ENCODE measurements at places on chromosomes 11 and 22. TPM values are rescaled to one million over a fixed set of nuclear protein-coding genes. Genes with fewer than 3 reads are reported as not detected.

The OR8G1 gene
- not detected for total RNA-seq

DNA sequence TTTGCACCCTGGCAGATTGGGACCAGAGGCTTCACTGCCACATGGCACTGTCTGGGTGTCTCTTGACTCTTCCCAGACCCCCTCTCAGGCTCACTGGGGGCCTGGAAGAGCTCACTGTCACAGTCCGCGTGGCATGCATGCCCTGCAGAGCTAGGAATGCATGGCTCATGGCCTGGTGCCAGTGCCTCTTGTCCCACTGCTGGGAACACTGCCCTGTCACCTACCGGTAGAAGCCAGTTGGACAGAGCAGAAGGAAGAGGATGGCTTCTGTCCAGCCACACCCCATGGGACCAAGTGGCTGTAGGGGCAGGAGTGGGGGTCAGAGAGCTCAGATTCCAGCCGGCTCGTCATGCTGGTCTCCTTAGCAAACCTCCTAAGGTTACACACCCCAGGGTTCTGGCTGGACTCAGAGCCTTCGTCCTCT lies 29.7 kb downstream of the MB start:
- peak; percentile 35 for DNase-seq

DNA sequence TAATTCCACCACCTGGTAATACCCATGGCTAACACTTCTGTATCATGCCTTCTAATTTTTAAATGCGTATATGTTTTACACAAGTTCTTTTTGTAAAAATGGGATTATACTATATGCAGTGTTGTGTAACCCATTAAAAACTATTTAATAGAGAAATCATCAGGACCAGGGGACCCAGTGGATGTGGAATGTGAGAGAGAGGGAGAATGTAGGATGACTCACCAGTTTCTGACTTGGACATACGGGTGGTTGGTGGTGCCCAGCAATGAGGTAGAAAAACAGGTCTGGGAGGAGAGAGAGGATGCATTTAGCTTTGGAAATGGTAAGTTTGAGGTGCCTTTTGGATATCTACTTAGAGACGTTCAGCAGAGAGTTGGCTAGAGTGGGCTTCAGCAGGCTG lies 112.0 kb upstream of the TBCEL start:
- DNase-seq: no peak

- no peak for DNase-seq
These were observed 32.8 kb upstream of the HMOX1 start for GRCh38 chr22:35348026-35348590.

Data from left colon (tissue), 2 donors.